Effector memory CD8-positive, alpha-beta T cell (primary cell): ENCODE measurements at places on chromosomes 11 and 22.

GRCh38 chr11:120923866-120924508, 99.9 kb upstream of the TBCEL start:
- no peak for DNase-seq

DNA sequence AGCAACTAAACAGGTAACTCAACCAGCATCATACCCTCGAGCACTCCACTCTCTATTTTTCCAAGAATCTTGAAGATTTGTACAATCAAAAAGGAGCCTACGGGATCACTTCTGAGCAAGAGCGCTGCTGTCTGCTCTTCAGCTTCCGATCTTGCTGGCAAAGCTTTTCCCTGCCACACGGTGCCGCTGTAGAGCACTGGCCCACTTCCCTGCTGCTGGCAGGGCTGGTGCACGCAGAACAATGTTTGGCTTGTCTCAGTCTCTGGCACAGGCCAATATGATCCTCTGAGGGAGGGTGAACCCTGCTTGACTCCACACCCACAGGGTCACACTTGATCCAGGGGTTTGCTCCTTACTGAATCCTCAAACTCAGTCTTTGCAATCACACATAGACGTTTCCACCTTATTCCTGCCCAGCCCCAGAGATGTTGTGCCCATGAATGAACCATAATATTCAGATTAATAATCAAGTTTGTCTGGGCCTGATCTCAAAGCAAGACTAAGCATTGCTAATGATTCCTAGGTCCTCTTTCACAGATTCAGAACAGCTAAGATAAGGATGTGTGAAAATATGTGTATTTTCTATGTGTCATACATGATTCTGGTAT, 536.6 kb downstream of the SOX6 start:
- DNase-seq = no peak

DNA sequence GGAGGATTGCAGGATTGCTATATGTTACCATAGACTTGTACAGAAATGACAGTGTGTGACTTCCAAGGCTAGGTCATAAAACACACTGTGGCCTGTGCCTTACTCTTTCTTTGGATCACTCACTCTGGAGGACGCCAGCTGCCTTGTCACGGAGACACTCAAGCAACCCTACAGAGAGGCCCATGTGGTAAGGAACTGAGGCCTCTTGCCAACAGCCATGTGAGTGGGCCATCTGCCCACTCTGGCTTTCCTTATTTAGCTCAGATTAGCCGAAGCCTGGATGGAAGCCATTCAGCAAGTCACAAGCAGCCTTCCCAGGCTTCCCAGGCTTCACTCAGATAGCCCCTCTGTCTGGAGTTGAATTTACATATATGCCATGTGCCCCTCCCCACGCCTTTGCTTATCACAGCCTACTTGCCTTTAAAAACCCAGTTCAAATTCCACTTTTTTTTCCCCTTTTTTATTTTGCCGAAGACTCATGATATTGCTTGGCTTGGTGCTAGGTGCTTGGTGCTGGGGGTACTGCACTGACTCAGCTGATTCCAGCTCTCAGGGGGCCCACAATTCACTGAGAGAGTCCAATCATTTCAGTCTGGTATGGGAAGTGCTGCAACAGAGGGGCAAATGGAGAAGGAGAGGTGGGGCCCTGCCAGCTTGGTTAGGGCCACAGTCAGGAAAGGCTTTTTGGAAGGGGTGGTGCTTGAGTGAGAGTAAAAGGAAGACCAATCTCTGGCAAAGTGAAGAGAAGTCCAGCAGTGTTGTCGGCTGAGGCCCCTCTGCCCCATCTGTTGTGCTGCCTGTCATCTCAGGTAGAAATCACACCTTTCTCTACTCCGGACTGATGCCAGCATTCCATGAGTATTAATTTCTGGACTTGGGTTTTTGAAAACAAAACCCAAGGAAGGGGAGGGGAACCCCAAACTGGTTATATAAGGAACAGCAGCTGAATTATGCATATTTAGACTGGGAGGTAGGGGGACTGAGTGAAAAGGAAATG, 14.5 kb upstream of the P4HA3 start:
- DNase-seq = no peak

- no peak for DNase-seq
These were observed 423.4 kb upstream of the CCDC179 start for GRCh38 chr11:23283666-23284065.

- no peak for DNase-seq
These were observed 789 bp upstream of the LRRC55 start for GRCh38 chr11:57180964-57181363.

DNA sequence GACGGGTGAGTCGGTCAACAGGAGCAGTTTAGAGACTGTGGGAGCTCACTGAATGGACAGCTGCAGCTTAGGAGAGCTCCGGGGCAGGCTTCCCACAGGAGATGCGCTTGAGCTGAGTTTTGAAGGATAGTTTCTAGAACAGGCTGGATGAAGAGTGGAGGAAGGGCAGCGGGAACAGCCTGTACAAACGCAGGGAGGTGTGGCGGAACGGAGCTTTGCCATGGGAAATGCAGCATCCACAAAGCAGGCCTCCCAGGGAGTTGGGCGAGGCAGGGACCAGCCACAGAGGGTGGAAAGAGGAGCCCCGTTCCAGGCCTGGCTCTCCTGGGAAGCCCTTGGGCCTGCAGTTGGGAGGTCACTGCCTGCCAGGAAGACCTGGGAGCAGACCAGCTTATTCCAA, 26.8 kb upstream of the TEF start:
- DNase-seq = no peak

DNA sequence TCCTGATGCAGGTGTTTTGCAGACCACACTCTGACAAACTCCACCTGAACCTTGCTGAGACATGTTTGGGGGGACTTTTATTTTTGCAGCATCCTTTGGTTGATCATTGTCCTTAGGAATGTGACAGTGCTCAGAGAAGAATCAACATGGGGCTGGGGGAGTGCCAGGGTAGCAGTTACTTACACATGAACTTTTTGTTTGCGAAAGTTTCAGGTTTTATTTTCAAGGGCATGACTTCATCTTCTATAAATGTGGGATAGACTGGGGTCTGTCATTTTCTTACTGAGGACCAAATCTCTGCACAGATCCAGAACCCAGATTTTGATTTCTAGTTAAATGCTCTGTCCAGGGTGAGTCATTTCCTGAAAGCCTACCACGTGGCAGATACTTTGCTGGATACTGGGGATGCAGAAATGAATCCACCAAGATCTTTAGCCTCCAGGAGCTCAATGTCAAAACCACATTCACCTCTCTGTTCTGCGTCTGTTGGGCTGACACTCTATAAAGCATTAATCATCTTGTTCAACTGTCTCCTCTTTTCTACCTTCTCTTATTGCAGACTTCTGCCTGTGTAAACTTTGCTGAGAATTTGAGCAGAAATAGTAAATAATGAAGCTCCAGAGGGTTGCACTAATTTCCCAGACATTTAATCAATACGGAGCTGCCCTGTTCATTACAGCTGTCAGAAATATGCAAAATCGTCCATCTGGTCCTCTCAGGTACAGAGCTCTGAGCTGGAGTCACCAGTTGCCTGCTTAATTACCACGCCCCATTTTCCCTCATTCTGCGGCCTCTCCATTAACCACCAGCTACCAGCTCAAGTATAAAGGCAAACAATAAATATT, 387.9 kb downstream of the MIAT start:
- DNase-seq = no peak

GRCh38 chr11:2990617-2991451, 1.3 kb downstream of the NAP1L4 start:
- no peak for DNase-seq

GRCh38 chr11:75387736-75388294, 11.5 kb upstream of the RPS3 start:
- no peak for DNase-seq

DNA sequence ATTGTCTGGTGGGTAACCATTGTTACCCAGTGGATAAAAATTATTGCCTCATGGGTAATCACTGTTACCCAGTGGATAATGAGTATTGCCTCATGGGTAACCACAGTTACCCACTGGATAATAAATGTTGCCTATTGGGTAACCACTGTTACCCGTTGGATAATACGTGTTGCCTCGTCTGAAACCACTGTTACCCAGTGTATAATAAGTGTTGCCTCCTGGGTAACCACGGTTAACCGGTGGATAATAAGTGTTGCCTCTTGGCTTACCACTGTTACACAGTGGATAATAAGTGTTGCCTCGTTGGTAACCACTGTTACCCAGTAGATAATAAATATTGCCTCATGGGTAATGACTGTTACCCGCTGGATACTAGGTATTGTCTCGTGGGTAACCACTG, 20.9 kb upstream of the NXPE4 start:
- DNase-seq = no peak

DNA sequence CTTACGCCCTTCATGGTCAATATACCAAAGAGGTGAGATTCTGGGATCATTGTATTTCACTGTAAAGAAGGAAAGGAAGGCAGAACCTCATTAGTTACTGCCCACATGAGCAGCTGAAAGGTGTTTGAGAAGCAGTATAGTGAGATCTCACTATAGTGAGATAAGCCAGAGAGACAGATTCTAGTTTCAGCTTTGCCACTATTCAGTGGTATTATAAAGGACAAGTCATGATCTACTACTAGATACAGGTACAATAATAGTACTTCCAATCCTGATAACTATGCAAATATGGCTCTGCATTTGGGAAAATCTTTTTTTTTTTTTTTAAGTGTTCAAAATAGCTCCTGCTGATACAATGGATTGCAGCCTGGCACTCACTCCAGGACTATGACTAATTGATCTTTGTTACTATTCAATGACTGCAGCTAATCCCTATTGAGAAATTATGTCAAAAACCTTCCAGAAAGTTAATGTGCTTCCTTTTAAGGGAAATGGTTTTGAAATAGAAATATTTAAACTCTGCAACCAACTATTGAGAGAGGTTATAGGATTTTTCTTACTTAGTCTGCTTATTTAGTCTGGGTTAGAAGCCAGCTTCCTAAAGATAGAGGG, 8.3 kb upstream of the DLAT start:
- DNase-seq = no peak

DNA sequence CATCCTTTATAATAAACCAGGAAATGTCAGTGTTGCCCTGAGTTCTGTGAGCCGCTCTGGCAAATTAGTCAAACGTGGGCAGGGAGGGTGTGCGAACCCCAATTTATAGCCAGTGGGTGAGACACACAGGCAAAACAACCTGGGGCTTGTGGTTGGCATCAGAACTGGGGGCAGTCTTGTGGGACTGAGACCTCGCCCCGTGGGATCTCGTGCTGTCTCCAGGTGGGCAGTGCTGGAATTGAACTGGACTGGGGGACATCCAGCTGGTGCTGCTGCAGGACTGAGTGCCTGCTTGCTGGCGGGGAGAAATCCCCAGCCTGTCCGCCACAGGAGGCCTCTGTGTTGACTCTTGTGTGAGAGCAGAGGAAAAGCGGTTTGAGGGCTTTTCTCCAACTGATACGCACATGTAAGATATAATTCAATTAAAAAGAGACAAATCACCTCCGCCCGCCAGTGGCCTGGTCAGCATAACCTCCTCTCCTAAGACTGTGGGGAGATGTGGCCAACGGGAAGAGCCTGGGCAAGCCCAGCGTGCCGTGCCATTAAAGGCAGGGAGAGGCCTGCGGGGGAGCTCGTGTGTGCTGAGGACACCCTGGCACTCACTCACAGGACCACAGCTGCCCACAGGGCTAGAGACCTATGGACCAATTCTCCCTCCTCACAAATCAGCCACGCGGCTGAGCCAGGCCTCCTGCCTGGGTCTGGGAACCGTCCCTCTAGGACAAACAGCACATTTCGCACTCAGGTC, 18.4 kb downstream of the SULT4A1 start:
- DNase-seq = no peak

GRCh38 chr11:119323532-119324033, 6.7 kb upstream of the MCAM start:
- peak; percentile 73 for DNase-seq

- no peak for DNase-seq
These were observed 8.1 kb downstream of the APOL6 start for GRCh38 chr22:35656284-35656752.

DNA sequence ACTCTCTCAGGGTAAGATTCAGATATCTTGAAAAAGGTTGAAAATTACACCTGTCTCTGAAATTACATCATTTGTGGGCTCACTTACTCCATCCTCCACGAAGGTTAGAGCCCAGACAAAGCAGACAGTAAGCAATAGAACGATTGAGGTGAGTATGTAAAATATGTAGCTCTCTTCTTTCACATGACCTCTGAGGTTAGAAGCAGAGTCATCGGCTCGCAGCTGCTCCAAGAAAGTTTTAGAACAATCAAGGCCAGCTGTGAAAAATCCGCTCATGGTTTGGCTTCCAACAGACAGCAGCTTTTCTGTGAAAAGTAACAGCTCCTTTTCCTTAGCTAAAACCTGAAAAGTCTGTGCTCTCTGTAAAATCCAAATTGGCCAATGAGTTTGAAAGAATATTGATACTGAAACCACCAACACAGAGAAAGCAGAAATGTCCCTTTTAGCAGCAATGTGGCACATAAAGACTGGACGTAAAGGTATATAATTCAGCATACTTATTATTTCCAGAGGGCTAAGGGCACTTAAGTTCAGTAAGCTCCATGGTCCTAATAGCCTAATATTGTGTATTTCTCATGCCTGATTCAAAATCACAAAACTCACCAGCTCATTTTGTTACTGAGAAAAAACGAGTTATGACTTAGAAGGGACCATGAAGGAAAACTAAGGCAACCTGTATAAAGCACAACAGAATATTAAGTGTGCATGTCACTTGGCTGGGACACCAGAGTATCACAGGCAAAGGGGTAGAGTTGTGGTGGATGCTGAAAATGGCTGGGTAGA, 78.2 kb downstream of the FAM76B start:
- no peak for DNase-seq

DNA sequence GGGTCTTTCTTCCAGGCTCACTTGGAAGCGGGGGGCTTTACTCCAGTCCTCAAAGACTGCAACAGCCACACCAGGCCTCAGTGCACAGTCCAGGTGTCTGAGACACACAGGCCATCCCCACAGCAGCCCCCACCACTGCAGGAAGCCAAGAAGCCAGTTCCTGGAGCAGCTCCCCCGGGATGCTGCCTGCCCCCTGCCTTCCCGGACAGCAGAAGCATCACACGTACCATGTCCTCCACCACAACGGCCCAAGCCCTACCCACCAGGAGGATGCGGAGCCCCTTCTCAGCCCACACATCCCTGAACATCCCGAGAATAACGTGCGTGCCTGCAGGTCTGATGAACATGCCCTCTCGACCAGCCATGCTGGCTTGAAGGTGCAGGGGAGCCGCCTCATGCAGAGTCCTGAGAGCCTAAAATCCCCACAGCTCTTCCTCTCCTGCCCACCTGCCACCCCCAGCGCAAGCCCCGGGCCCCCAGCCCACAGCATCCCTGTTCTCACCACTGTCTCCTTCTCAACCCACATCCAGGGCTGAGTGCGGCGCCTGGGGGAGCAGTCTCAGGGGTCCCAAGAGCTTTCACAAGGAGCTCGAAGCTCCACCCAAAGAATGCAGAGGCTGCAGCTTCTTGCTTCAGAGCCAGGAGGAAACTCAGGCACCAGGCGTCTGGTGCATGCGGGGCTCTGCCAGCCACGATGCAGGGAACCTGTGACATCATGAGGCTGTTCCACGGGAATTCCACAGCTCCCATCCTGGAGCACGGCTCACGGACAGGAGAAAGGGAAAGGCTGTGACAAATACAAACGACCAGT, 209.6 kb downstream of the BRD1 start:
- no peak for DNase-seq
